ENCODE measurements at places on chromosomes 12 and 14. TPM values are rescaled to one million over a fixed set of nuclear protein-coding genes. Genes with fewer than 3 reads are reported as not detected.

- DNase-seq, result peak; percentile 17
Measured at GRCh38 chr12:106910202-106910601, 45.5 kb upstream of the TMEM263 start.

GRCh38 chr12:89379148-89379838 is 27.0 kb upstream of the DUSP6 start:
- DNase-seq, result no peak

The GARIN6 gene
- total RNA-seq, result not detected

The PRH1 gene
- 12.0 TPM for total RNA-seq

GRCh38 chr12:68633614-68634558 is 23.2 kb downstream of the RAP1B start:
- DNase-seq, result no peak

DNA sequence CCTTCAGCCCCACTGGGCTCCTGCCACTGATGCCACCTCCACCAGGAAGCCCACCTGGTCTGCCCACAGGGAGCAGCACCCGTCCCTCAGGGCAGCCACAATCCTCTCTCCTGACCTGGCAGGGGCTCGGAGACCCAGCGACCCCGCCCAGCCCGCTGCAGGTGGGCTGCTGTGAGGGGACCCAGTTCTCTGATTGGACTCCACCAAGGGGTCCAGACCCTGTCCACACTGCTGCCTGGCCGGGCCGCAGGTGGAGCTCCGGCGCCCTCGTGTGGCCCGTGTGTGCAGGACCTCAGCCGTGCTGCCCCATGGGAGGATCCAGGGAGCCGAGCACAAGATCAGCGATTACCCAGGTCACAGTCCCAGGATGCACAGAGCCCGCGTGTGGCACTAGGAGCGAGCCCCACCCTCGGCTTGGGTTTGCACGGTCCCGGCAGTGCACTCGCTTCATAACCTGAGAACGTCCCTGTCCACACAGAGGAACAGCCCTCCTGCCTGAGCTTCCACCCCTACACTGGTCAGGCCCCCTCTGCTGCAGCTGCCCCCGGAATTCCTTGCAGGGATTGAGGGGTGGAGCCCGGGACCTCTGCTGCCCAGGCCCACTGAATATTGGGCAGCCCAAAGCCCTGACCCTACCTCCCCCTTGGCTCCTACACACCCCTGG is 35.4 kb upstream of the TMEM179 start:
- DNase-seq, result peak; percentile 64

GRCh38 chr12:92193063-92193462 is 47.4 kb upstream of the BTG1 start:
- no peak for DNase-seq

- DNase-seq, result peak; percentile 83
Measured at GRCh38 chr12:55736780-55737580, 5.9 kb upstream of the GDF11 start.

DNA sequence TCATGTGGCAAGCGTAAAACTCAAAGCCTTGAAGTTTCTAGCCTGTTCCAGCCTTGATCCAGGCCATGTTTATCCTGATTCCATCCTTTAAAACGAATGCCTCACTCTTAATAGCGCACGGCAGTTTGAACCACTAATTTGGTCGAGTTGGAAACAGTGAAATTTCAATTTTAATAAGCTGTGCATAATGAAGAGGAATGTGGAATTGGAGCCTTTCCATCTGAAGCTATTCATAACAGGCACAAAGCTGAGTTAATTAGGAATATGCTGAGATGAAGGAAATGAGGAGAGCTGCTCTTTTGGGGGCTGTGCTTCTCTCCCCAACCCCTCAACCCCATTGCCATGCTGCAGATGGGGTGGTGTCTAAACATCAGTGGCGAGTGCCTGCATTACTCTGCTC is 70.7 kb downstream of the PTPN11 start:
- no peak for DNase-seq

- DNase-seq, result no peak
Measured at GRCh38 chr14:44657203-44657602, 150.1 kb upstream of the FSCB start.

The GPRC5A gene
- total RNA-seq, result 0.11 TPM

DNA sequence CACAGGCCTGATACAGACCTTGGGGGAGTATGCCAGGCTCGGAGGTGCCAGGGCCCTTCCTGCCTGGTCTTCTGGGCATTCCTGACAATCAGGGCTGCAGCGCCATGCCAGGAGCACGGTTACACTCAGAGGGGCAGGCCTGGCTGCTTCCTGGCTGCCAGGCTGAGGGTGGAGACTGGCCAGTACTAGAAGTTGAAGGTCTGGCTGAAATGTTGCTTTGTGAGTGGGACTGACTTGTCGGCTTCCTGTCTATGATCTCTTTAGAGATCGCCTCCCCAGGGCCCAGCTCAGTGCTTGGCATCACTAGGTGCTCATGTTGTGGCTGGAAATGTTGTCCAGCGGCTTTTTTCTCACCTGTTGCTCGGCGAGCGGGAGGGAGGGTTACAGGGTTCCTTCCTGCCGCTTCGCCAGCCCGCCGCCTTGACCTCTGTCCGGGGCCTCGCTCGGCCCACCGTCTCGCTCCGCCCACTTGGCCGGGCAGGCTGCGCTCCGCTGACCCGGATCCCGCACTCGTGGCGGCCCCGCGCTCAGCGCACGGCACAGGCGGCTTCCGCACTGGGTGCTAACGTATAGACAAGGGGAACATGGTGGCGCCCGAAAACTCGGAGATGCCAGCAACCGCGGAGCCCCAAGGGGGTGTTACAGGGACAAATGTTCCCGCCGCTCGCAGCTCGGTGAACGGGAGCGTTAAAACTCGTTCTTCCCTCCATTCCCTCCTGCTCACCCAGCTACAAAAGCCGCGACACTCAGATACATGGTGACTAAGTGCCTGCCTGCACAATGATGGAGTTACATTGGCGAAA is 32.6 kb downstream of the PAPLN start:
- DNase-seq, result peak; percentile 35

DNA sequence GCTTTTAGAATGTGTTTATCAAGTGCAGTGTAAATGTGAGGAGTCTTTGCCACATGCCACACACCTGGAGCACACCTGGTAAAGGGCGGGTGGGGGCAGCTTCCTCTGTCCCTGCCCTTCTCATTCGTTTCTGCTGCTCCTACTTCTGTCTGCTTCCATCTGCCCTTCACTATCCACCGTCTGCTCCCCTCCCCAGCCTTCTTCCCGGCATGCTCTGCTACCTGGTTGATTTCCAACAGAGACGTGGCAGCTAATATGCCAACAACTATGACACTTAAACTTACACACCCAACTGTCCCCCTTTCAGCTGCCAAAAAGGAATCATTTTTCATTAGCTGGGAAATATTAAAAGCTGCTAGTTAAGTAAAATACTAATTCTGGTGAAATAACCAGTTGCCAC is 9.1 kb upstream of the CARMIL3 start:
- no peak for DNase-seq

The TRPV4 gene
- total RNA-seq, result not detected

GRCh38 chr12:109053382-109054123 is 1.2 kb downstream of the USP30 start:
- DNase-seq, result peak; percentile 44

DNA sequence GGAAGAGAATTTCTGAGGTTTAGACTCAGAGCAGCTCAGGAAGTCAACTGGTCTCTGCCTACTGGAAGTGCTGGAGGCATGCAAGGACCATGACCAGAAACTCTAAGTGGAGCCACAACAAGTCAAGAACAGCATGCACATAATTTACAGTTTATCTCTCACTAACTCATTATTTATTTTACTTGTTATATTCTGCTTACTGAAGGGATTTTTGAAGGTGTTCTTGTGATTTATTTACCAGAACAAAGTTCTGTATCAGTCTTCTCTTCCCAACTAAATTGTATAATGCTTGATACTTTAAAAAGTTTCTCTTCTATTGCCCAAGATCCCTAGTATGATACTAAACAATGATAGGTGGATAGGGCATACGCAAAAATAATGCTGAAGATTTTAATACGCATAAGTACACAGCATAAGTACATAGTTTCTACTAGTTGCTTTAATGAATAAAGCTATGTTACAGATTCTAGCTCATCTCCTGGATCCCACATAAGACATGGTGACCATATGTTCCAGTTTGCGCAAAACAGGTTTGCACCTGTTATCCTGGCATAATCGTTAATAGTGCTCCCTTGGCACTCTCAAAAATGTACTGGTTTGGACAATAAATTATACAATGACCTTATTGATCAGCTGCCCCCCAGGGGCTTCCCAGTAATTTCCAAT is 11.6 kb upstream of the SPTB start:
- DNase-seq, result no peak

DNA sequence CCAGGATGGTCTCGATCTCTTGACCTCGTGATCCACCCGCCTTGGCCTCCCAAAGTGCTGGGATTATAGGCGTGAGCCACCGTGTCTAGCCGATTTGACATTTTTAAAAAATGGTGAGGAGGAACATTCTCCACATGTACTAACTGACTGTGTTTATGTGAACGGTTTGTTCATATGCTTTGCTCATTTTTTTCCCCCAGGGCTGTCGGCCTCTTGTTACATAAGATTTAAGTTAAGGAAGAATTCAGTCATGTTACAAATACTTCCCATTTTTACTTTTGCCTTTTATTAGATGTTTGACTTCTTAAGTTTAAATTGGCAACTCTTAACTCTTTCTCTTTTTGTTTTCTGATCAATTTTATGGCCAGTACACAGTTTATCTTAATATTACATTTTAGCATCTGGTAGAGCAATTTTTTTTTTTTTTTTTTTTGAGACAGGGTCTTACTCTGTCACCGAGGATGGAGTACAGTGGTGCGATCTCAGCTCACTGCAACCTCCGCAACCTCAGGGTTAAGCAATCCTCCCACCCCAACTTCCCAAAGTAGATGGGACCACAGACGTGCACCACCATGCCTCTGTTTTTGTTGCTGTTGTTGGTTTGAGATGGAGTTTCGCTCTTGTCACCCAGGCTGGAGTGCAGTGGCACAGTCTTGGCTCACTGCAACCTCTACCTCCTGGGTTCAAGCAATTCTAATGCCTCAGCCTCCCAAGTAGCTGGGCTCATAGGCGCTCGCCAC is 9.6 kb downstream of the GNS start:
- DNase-seq, result no peak

DNA sequence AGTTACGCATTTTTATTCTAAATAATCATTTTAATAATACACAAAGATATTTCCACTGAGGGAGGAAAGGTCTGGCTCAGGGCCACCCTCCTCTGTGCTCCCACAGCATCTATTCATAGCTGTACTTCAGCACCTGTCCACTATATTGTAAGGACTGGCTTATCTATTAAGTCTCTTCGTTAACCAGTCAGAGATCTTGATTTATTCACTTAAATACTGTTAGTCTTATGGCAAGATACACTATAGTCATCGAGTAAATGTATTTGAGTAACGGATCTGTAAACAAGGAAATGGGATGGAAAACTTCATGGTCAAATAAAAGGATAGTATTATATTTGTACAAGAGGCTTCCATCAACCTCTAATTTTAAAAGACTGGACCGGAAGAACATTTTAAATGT is 54.6 kb downstream of the SPTLC2 start:
- DNase-seq, result no peak

GRCh38 chr12:22787557-22787956 is 162.6 kb downstream of the ETNK1 start:
- DNase-seq, result no peak

- peak; percentile 88 for DNase-seq
Measured at GRCh38 chr12:4107436-4107878, 166.1 kb upstream of the CCND2 start.

The SPTSSA gene
- 10.7 TPM for total RNA-seq

GRCh38 chr12:121568518-121568917 is 12.3 kb downstream of the KDM2B start:
- no peak for DNase-seq

DNA sequence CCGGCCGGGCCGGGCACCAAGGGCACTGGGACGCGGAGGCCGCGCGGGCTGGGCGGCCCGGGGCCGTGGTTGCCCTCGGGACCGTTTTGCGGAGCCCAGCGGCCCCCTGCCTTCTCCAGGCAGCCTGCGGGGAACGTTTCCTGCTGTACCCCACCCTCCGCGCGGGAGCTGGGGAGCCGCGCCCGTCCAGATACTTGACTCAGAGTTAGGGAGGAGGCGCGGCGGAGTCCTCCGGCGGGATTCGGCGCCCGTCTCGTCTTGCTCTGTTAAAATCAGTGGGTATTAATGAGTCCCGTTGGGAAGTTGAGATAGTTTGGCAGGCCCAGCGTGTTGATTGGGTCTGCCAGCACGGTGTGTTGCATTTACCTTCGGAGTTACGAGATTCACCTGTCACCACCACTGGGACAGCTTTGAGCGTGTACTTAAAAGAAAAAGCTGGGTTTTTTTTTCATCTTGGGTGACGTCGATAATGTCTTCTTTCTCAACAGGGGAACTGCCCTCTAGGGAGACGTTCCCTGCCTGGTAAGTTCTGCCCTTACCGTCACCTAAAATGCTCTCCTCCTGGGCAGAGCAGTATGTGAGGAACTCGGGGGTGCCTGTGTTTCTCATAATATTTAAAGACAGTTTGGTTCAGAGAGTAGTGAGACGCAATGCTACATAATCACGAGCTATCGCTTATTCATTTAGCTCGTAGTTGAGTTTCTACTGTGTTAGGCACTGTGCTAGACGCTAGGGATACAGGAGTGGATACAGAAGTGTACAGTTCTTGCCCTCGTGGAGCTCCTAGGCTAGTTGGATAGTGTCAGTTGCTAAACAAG is 596 bp downstream of the DLST start:
- DNase-seq, result peak; percentile 62

DNA sequence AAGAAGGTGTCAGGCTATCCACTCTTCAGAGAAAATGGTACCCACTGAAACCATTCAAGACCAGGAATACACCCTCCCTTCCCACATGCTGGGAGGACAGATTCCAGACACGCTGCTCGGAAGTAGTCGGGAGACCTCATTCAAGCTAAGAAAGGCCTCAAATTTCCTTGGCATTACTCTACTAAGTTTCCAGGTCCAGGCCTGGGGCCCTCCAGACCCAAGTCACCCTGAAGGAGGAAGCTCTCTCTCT is 27.1 kb upstream of the RPLP0 start:
- no peak for DNase-seq

DNA sequence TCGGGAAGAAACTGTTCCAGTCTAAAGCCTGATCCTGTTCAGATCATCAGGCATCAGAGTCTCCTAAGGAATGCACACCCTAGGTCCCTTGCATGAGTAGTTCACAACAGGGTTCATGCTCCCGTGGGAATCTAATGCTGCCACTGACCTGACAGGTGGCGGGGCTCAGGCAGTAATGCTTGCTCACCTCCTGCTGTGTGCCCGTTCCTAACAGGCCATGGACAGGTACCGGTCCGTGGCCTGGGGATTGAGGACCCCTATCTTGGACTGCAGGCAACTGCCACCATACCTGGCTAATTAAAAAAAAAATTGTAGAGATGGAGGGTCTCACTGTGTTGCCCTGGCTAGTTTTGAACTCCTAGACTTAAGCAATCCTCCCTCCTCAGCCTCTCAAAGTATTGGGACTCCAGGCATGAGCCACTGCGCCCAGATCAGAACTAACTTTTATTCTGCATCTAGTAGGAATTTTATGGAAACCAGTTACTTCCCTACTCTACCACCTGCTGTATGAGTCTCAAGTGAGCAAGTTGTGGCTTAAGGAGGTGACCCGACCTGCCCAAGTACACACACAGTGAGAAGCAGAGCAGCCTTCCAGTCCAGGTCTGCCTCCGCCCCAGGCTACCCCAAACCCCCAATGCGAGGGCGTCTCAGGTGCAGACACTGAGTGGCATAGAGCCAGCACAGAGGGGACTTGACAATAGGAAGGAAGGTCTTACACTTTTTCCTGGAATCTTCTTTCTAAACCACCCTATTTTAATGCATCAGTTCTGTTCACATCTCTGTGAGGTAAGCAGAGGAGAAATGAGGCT is 2.5 kb upstream of the PAPLN start:
- DNase-seq, result no peak

GRCh38 chr14:96821501-96821900 is 24.3 kb downstream of the VRK1 start:
- DNase-seq, result no peak

- DNase-seq, result no peak
Measured at GRCh38 chr12:118986050-118986449, 4.7 kb downstream of the SRRM4 start.

All from activated CD8-positive, alpha-beta T cell treated with anti-CD3 and anti-CD28 coated beads for 36 hours (primary cell).